ENCODE measurements at places on chromosomes 3 and 15.

DNA sequence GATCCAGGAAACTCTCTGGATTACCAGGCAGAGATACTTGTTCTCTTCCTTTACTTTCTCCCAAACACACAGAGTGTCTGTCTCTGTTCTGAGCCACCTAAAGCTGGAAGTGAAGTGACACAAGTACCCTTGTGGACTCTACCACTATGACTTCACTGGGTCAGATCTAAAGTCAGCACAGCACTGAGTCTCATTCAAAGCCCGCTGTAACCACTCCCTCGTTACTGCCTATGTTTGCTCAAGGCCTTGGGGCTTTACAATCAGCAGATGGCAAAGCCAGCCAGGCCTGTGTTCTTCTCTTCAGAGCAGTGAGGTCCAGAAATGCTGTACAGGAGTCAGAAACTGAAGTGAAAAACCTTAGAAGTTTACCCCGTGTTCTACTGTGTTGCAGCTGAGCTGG is 588.3 kb upstream of the SEMA6D start:
- no peak for DNase-seq

DNA sequence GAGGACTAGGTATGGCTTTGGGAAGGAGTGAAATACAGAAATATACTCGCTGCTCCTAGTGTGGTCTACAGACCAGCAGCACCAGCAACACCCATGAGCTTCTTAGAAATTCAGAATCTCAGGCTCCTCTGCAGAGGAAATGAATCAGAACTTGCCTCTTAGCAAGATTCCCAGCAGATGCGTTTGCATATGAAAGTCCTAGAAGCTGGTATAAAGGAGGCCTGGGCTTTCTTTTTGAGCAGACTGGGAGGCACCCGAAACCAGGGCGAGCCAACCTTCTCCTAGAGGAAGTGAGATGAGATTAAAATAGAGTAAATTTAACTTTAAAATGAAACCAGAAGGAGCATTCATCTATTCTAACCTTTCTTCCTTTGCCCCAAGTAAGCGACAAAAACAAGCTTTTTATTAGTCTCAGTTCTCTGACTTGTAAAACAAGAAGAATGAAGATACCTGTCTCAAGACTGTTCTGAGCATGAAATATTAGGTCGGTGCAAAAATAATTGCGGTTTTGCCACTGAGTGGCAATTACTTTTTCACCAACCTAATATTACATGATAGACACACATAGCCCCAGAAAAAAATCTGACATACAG is 140.0 kb downstream of the PDZRN3 start:
- DNase-seq: no peak

GRCh38 chr15:91787198-91787597 is 66.3 kb upstream of the SLCO3A1 start:
- DNase-seq: no peak

DNA sequence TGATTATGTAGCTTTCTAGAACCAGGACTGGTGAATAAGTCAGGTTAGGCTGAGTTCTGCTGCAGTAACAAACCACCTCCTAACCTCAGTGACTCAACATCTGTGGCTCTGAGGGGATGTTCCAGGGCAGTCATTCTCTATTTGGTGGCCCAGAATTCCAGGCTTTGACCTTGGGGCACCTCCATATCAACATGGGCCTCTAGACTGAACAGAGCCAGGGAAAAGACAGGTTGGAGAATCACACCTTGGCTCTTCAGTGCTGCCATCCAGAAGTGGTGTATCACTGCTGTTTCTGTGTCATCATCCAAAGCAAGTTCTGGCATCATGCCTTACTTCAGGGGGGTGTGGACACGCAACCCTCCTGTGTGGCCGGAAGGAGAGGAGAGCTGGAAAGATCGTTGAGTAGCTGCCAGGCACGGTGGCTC is 15.3 kb downstream of the ZBTB47 start:
- no peak for DNase-seq

Measured in cortex of kidney (tissue), 1 donor.